Activated naive CD8-positive, alpha-beta T cell treated with anti-CD3 and anti-CD28 coated beads, Interleukin-2, amount 10 ng/mL, durations not matched to agents 7 days and 5 days (primary cell): ENCODE measurements at places on chromosomes 1 and 21. TPM values are rescaled to one million over a fixed set of nuclear protein-coding genes. Genes with fewer than 3 reads are reported as not detected.

GRCh38 chr1:203182387-203182953 lies 4.0 kb downstream of the CHI3L1 start:
- no peak overlapping the region for H3K4me3 ChIP-seq
- peaks cover 2% of the 10 kb centered on the region for H3K4me1 ChIP-seq
- H3K36me3 ChIP-seq = no peaks in the 10 kb centered on the region
- no peak overlapping the region for H3K27ac ChIP-seq
- DNase-seq = no peak
- peaks cover 8% of the 10 kb centered on the region for H3K27me3 ChIP-seq

The DMRTB1 gene
- not detected for total RNA-seq

The IGSF9 gene
- total RNA-seq = not detected

The C1orf115 gene
- total RNA-seq = 0.28 TPM

GRCh38 chr1:40153073-40153770 lies 8.0 kb upstream of the RLF start:
- no peak for DNase-seq
- peaks cover 6% of the 10 kb centered on the region for H3K4me1 ChIP-seq
- no peaks in the 10 kb centered on the region for H3K27me3 ChIP-seq
- peak overlapping the region; percentile 30 for H3K27ac ChIP-seq
- H3K4me3 ChIP-seq = peak overlapping the region; percentile 39

DNA sequence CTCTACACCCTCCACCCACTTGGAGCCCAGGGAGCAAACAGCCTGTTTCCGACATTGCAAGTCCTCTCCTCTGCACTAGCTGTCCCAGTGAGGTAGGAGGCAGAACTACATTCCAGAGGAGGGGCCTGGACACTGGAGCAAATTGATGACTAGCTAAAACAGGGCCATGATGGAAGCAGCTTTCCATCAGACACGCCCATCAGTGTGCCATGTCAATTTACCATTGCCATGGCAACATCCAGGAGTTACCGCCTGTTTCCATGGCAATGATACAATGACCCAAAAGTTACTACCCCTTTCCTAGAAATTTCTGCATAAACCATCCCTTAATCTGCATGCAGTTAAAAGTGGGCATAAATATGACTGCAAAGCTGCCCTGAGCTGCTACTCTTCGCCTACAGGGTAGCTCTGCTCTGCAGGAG lies 647.1 kb downstream of the PTPRU start:
- no peaks in the 10 kb centered on the region for H3K36me3 ChIP-seq
- no peak for DNase-seq
- H3K4me3 ChIP-seq = no peak overlapping the region
- no peak overlapping the region for H3K27ac ChIP-seq
- no peaks in the 10 kb centered on the region for H3K4me1 ChIP-seq

- peaks cover 20% of the 10 kb centered on the region for H3K4me1 ChIP-seq
- peak overlapping the region; percentile 73 for H3K27ac ChIP-seq
- H3K4me3 ChIP-seq = peak overlapping the region; percentile 84
These were observed 178.0 kb downstream of the CAMTA1 start for GRCh38 chr1:6962996-6963911.

DNA sequence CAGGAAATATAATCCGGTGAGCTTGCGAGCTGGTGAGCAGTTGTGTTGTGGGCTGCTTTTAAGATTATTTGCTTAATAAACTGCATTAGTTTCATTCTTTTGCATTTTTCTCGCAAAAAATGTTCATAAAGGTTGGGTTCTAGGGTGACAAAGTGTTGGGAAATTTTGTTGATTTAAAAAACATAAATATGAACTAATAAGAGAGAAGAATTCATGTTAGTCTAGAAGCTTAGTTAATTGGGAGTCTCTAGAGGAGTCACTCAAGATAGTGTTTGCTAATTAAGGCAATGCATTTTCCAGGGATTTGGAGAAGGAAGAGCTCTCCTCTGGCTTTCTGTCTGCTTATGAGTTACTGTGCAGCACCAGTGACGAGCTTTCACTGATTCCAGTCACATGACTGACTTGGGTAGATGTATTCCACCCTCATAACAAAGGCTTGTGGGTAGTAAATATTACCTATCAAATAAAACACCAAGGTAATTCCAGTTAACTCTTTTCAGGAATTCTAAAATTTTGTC lies 417.0 kb downstream of the PTBP2 start:
- no peak overlapping the region for H3K4me3 ChIP-seq
- H3K27ac ChIP-seq = no peak overlapping the region
- peaks cover 3% of the 10 kb centered on the region for H3K4me1 ChIP-seq
- no peaks in the 10 kb centered on the region for H3K36me3 ChIP-seq
- no peaks in the 10 kb centered on the region for H3K27me3 ChIP-seq
- no peak for DNase-seq

- H3K4me1 ChIP-seq = no peaks in the 10 kb centered on the region
- peaks cover 6% of the 10 kb centered on the region for H3K27me3 ChIP-seq
- no peak overlapping the region for H3K27ac ChIP-seq
- no peaks in the 10 kb centered on the region for H3K36me3 ChIP-seq
- DNase-seq = no peak
These were observed 80.3 kb downstream of the LRIG2 start for GRCh38 chr1:113153116-113153803.

GRCh38 chr1:77824694-77825093 lies 45.2 kb downstream of the MIGA1 start:
- no peaks in the 10 kb centered on the region for H3K27me3 ChIP-seq
- H3K4me3 ChIP-seq = no peak overlapping the region
- no peak for DNase-seq
- peaks cover 4% of the 10 kb centered on the region for H3K4me1 ChIP-seq
- no peak overlapping the region for H3K27ac ChIP-seq

The CELA2A gene
- not detected for total RNA-seq

The GJA9 gene
- total RNA-seq = not detected

DNA sequence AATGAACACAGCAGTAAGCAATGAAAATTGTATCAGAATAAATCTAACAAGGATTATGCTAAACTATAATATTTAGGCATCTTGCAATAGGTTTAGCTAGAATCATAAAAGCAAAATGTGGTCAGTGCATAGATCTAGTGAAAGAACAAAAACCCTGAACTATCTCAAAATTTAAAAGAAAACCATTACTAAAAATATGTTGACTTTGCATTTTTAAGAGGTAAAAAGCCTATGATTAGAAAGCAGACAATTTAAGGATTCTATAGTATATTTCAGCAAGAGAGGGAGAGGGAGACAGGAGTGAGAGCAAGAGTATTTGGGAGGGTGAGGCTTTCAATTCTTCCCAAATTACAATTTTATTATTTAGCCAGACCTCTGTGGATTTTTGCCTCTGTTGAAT lies 219.4 kb downstream of the TTLL7 start:
- H3K27ac ChIP-seq = no peak overlapping the region
- H3K36me3 ChIP-seq = no peaks in the 10 kb centered on the region
- no peaks in the 10 kb centered on the region for H3K4me1 ChIP-seq
- no peak for DNase-seq
- H3K27me3 ChIP-seq = peaks cover 3% of the 10 kb centered on the region

GRCh38 chr1:18532390-18533170 lies 51.9 kb downstream of the KLHDC7A start:
- H3K4me1 ChIP-seq = no peaks in the 10 kb centered on the region
- no peak overlapping the region for H3K27ac ChIP-seq
- no peak for DNase-seq
- no peak overlapping the region for H3K4me3 ChIP-seq

The NT5C1A gene
- total RNA-seq = not detected

- H3K27me3 ChIP-seq = no peaks in the 10 kb centered on the region
- H3K4me1 ChIP-seq = no peaks in the 10 kb centered on the region
- no peak overlapping the region for H3K27ac ChIP-seq
These were observed 39.6 kb downstream of the RGS5 start for GRCh38 chr1:163163163-163163562.

The SIM2 gene
- not detected for total RNA-seq

The PAQR6 gene
- 7.0 TPM for total RNA-seq

The ANGPTL3 gene
- not detected for total RNA-seq
